Fibroblast of skin of right quadriceps (primary cell): ENCODE measurements at places on chromosomes 2 and 18.

GRCh38 chr2:241970716-241971115, 101.2 kb downstream of the RTP5 start:
- no peak for DNase-seq

- DNase-seq: peak; percentile 60
Observed at GRCh38 chr18:69528435-69528834, 127.7 kb downstream of the DOK6 start.

GRCh38 chr18:55152801-55153200, 193.5 kb upstream of the CCDC68 start:
- peak; percentile 44 for DNase-seq

GRCh38 chr2:239261796-239262483, 138.9 kb downstream of the HDAC4 start:
- DNase-seq: peak; percentile 44

DNA sequence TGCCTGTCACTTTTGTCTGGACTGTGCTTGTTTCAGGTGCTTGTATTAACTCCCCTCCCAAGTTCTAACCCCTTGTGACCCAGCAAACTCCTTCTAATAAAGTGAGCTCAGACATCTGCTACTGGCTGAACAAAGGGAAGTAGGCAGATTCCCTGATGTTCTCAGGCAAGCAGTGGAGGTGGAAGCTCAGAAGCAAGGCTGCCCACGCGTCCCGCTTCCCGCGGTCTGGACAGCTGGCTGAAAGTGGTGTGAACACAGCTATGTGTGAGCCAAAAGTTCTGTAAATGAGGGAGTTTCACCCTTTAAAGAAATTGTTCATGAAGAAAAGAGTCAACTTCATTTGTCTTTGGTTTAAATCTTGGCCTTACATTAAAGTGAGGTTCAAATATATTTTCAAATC, 40.0 kb downstream of the NAPG start:
- DNase-seq: no peak

GRCh38 chr2:239299218-239299939, 101.4 kb downstream of the HDAC4 start:
- no peak for DNase-seq

DNA sequence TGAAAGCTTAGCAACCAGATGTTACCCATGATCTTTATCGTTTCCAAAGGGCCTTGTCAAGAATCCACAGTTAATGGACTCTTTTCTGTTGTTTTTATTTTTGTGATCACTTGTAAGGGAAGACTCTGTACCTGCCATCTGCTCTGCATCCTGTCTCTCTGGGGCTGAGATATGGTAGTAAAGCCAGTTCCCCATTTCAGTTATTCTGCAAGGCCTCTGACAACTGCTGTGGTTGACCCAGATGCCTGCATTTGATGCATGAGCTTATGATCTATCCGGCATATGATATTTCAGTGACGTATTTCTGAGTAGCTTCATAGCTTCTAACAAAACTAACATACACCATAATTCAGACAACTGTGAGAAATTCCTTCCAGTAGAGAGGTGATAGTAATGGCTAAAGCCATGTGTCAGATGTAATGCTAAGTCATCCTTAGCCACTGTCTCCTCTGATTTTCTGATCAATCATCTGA, 105.1 kb downstream of the TPO start:
- no peak for DNase-seq

GRCh38 chr2:72115110-72116080, 32.3 kb downstream of the CYP26B1 start:
- DNase-seq: peak; percentile 91

- DNase-seq: peak; percentile 22
Observed at GRCh38 chr2:101356521-101356920, 30.8 kb downstream of the CREG2 start.

DNA sequence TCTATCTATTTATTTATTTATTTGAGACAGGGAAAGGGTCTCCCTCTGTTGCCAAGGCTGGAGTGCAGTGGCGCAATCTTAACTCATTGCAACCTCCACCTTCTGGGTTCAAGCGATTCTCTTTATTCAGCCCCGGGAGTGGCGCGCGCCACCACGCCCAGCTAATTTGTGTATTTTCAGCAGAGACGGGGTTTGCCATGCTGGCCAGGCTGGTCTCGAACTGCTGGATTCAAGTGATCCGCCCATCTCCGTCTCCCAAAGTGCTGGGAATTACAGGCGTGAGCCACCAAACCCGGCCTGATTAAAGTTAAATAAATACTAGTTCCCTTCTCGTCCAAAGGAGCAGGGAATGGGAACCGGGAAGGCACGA, 4.2 kb upstream of the CTDSP1 start:
- no peak for DNase-seq

DNA sequence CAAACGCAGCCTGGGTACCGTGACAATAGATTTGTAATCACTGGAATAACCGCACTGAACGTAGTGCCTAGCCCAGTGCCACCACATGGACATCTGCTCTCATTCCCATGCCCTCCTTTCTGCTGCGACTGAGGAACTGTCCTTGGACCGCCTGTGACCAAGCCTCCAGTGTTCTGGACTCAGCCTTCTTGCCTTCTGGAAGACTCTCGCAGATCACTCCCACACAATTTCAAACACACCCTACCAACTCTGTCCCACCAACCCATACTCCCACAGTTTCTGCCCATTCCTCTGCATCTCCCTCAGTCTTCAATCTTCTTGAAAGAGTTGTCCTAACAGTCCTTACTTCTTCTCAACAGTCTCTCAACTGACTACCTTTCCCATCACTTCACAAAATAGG, 2.1 kb downstream of the RNF149 start:
- DNase-seq: no peak

DNA sequence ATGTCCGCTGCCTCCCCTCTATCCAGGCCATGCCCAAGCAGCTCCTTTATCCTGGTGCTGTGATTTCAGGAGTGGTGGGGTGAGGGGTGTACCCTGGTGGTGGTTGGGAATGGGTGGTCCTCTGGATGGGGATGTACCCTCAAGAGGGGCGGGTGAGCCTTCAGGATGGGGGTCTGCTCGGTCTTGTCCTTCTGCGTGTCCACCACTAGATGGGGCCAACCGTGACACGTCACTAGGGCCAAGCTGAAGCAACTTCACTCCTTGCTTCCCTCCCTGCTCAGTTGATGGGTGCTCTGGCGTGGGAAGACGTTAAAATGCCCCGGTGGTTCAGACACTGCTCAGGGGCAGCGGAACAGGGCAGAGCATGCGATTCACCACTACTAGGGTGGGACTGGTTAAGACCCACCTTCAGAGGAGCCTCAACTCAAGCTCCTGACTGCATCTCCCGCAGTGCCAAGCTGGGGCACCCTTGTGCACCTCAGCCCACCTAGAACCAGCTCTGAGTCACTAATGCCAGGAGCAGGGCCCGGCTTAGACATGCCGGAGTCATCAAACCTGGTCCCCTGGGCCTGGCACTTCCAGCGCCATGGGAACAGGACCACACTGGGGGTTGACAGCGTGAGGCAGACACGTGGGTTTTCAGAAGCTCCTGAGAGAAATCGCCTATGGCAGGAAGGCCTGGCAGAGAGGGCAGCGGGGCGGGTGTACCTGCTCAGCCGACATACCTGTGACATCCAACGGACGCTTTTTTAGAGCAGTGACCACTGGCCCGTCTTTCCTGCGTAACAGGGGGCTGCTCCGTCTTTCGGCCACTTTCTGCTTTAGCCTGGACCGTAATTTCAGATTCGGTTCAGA, 256.7 kb downstream of the HDAC4 start:
- DNase-seq: peak; percentile 52

DNA sequence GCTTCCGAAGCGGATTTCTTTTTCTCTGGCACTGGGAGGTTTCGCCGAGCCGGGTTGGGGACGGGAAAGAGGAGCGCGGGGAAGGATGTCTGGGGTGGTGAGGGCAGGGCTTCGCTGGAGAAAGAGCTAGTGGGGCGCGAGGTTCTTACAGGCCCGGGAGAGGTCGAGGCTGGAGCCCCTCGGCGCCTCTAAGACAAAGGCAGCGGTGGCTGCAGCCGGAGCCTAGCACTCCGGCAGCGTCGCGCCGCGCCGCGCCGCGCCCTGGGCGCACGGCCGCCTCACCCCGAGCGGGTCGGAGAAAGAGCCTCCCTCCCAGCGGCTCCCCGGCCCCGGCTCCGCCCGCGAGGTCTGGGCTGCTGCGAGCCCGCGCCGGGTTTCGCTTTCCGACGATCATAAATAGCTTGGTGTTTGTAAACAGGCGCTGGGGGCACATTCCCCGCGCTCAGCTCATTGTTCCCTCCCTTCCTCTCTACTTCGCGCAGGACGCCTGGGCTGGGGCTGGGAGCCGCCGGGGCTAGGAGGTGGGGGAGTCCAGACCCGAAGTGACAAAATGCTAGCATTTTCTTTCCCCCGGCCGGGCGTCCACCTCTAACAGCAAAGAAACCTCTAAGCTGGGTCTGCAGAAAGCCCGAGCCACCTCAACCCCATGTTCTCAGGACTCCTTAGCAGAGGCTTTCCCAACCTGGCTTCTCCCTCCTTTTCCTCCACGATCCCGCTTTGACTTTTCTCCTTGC, 813 bp upstream of the MEIS1 start:
- peak; percentile 74 for DNase-seq

DNA sequence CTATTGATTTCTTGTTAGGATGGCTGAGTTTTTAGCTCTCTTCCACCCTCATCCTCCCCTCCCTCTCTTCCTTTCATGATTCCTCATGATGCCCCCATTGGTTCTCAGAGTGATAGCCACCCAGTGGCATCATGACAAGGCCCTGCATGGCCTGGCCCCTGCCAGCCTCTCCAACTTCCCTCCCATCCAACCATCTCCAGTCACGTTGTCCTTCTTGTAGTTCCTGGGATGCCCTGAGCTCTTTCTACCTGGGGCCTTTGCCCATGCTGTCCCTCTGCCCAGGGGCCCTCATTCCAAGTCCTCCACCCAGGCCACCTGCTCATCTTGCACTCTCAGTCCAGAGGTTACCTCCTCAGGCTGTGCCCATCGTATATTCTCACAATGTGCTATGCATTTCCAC, 247.5 kb downstream of the TFCP2L1 start:
- DNase-seq: no peak

- no peak for DNase-seq
Observed at GRCh38 chr2:179671043-179671981, 190.1 kb downstream of the ZNF385B start.

- no peak for DNase-seq
Observed at GRCh38 chr18:8097927-8098326, 511.3 kb upstream of the RAB12 start.

GRCh38 chr2:151520976-151521375, 111.3 kb downstream of the RIF1 start:
- DNase-seq: no peak

DNA sequence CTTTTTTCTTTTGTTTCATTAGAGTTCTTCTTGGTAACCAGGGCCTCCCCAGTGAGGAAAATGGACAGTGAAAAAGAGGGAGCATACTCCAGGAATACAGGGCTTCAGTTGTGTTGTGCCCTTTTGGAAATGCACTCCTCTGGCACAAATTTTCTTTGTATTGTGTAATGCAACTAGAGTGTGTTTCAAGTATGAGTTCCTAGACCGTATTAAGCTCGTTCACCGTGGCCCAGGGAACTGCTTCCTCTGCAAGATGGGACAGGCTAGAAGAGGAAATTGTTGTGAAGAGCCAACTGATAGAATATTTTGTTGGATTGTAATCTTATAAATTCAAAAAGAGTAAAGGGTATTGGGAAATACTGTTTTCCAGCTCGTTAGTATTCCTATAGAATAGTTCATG, 137.2 kb upstream of the TTC39C start:
- no peak for DNase-seq

DNA sequence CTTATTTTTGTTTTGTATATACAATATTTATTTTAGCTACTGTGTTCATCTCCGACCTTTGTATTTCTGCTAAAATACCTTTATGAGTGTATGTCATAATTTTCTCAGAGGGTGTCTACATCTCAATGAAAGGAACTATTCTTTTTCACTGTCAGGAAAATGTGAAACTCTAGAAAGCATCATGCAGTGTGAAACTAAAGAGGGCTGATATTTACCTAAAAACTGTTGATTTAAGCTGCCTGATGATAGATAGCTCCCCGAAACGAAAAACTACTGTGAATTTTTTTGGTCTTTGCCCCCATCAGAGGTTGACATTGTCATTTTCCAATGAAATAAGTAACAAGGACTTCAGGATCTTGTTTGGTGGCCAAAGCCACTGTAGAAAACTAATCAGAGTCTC, 38.8 kb downstream of the TMEM178A start:
- DNase-seq: no peak

GRCh38 chr18:37448946-37449345, 116.7 kb downstream of the CELF4 start:
- no peak for DNase-seq

GRCh38 chr2:67566958-67567635, 170.0 kb downstream of the ETAA1 start:
- DNase-seq: no peak

DNA sequence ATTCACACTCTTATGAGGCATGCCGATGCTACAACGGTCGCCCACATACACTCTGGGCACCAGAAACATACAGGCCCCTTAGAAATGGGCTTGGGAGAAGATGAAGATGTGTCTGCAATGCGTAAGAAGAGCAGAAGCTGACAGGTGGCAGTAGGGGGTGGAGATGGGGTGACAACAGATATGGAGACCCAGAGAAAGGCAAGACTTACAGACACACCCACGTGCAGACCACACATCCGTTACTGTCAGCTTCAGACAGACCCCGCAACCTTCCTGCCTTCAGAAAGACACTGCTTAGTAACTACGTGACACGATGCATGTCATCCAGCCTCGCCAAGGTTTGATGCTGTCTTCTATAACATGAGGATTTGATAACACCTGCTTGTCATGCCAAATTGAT, 89.5 kb downstream of the ZFP36L2 start:
- DNase-seq: no peak

DNA sequence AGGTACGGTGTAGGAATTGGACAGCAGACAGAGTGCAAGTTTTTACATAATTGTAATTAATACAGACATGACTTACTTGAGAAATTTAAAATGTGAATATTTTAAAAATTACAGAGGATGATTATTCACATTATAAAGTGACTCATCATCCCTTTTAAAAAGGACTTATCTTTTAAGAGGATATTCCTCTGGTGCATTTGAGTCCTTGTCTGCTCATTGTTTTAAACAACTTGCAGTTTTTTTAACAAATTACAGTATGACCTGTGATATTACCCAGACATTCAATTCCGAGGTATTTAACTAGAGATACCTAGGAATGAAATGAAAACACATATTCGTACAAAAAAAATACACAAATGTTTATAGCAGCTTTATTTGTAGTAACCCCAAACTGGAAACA, 38.0 kb downstream of the SPTBN1 start:
- no peak for DNase-seq

DNA sequence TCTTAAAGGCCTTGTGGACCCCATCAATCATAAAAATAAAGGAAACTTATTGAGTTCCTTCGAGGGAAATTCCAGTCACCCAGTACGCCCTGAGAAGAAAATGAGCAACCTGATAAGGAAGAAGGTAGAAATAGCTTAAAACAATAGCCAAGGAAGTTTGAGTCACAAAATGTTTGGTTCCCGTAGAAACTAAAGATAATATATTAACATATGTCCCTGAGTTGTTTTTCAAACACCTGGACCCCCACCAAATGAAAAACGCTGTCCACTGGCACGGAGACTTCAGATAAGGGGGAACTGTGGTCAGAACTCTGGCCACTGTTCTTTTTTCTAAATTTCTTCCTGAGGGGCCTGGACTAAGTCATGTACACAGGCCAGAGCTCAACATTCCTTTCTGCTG, 669.1 kb downstream of the ADCYAP1 start:
- no peak for DNase-seq
